ENCODE measurements at places on chromosomes 3 and 15. TPM values are rescaled to one million over a fixed set of nuclear protein-coding genes. Genes with fewer than 3 reads are reported as not detected.

GRCh38 chr15:69861331-69862171 is 236.2 kb downstream of the TLE3 start:
- no peaks in the 10 kb centered on the region for H3K36me3 ChIP-seq
- H3K27me3 ChIP-seq = no peaks in the 10 kb centered on the region
- H3K4me3 ChIP-seq = no peak overlapping the region
- DNase-seq = no peak
- no peak overlapping the region for H3K27ac ChIP-seq
- no peaks in the 10 kb centered on the region for H3K4me1 ChIP-seq

DNA sequence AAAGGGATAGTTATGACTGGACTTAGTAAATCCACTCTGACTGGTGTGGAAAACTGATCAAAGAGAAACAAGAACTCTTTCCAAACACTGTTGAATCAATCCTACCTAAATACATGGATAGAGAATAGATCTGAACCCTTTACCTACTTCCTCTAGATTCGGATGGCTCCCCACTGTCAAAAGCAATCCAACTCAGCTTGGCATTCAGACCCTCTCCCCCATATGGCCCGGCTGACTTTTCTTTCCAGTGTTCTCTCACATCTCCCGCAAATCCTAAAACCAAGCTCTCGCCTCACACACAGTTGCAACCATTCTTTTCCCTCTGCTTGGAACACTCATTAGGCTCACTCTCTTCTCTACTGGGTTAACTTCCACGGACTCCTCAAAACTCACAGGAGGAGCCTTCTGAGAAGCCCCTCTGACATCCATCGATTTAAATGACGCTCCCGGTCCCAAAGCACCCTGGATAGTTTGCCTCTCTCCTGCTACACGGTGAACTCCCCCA is 639 bp downstream of the SPICE1 start:
- peaks cover 23% of the 10 kb centered on the region for H3K4me1 ChIP-seq
- H3K27me3 ChIP-seq = no peaks in the 10 kb centered on the region
- H3K36me3 ChIP-seq = no peaks in the 10 kb centered on the region
- H3K4me3 ChIP-seq = peak overlapping the region; percentile 89
- peak overlapping the region; percentile 94 for H3K27ac ChIP-seq

- H3K27me3 ChIP-seq = no peaks in the 10 kb centered on the region
- H3K4me1 ChIP-seq = no peaks in the 10 kb centered on the region
- no peaks in the 10 kb centered on the region for H3K36me3 ChIP-seq
- no peak for DNase-seq
Measured at GRCh38 chr15:76460871-76461270, 124.3 kb downstream of the ISL2 start.

The SLC2A2 gene
- total RNA-seq = not detected

All from esophagus muscularis mucosa (tissue), 4 donors.